ENCODE measurements at places on chromosomes 3 and 15.

- no peak for DNase-seq
Measured at GRCh38 chr3:128180436-128180835, 27.2 kb downstream of the EEFSEC start.

GRCh38 chr3:87837076-87837475 is 221.7 kb downstream of the CGGBP1 start:
- no peak for DNase-seq

GRCh38 chr3:9066141-9066540 is 102.9 kb upstream of the RAD18 start:
- no peak for DNase-seq

- no peak for DNase-seq
Measured at GRCh38 chr3:195597229-195597628, 13.5 kb upstream of the APOD start.

GRCh38 chr15:76150513-76150912 is 90.7 kb downstream of the TMEM266 start:
- DNase-seq = no peak

DNA sequence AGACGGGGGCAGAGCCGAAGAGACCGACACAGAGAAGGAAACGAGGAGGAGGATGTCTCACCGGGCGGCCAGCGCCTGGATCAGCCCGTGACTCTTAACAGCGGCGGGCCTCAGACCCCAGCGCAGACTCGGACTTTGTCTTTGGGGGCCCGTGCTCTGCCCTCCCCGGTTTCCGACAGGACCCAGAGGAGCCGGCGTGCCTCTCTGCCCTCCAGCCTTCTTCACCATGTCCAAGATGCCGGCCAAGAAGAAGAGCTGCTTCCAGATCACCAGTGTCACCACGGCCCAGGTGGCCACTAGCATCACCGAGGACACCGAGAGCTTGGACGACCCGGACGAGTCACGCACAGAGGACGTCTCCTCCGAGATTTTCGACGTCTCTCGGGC is 1.0 kb downstream of the TSC22D2 start:
- no peak for DNase-seq

- DNase-seq = no peak
Measured at GRCh38 chr3:15491143-15491542, 30.4 kb downstream of the COLQ start.

DNA sequence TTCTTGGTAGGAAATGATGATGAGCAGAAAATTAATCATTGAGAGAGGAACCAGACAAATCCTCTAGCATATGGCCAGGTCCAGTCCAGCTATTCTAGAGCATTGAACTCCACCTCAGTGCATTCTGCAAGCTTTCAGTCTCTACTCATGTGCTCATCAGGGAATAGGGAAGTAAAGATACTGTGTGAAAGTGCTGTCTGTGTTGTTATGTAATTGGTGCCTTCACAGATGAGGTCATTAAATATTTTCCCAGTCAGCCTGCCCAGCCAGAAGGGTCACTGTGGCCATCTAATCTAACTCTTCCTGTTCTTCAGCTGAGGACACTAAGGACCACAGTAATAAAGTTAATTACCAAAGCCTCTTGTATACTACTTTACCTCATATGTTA is 28.2 kb downstream of the C3orf62 start:
- no peak for DNase-seq

- DNase-seq = no peak
Measured at GRCh38 chr15:22942877-22943276, 37.3 kb downstream of the CYFIP1 start.

- no peak for DNase-seq
Measured at GRCh38 chr3:150349314-150350097, 58.6 kb upstream of the TSC22D2 start.

DNA sequence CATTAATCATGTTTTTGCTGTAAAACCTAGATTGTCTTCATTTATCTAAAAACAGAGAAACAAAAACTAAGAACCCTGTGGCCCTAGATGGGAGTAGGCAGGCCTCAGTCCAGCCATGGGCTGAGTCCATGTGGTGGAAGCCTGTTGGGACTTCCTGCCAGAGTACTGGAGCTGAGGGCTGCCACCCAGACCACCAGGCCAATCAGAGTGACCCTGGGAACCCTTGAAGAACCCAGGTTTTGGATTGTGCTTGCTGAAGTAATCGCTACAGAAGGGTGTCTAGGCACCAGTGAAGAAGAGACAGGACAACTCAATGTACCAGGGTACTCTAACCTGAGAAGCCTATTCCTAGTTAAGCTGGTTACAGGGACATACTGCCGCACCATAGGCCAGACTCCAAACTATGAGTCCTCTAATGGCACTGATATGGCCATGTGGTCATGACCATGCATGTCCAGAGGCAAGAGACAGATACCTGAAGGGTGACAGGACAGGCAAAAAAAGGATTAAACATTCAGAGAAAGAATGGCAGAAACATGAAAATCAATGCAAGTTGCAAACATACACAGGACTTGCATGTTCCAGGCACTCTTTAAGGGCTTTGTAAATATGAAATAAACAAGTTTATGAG is 12.9 kb downstream of the CSRNP1 start:
- no peak for DNase-seq

DNA sequence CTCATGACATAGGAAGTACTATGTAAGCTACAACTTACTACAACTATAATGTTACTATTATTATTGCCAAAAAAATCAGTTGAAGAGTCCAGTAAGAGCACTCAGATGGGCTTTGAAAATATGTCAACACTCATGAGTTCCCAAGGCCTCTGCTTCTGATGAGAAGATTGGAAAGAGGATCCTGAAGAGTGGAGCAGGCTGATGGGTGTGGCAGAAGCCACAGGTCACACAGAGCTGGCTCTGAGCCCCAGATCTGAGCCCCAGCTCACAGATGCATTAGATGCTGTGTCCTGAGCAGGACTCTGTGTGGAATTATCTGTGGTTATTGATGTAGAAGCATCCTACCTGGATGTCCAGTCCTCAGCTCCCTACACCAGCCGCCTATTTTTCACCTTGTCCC is 65.6 kb downstream of the SPSB4 start:
- no peak for DNase-seq

DNA sequence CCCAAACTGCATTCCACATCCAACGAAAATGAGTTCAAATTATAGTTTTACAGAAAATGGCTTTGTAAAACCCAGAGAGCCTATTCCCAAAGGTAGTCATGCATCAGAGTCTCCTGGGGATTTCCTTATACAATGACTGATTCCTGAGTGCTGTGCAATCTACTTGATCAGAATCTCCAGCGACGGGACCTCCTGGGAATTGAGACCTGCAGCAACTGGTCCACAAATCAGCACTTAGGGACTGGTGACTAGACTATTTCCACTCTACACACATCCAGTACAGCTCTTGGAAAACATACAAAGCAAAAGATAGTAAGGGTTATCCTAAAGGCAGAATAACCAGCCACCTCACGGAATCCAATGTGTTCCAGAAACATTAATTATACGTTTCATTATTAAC is 871.0 kb upstream of the CFAP20DC start:
- no peak for DNase-seq

Measured in central memory CD4-positive, alpha-beta T cell (primary cell).